H4 (cell line): ENCODE measurements at places on chromosomes 6 and 20.

- DNase-seq: no peak
Observed at GRCh38 chr6:15288856-15289255, 43.0 kb downstream of the JARID2 start.

DNA sequence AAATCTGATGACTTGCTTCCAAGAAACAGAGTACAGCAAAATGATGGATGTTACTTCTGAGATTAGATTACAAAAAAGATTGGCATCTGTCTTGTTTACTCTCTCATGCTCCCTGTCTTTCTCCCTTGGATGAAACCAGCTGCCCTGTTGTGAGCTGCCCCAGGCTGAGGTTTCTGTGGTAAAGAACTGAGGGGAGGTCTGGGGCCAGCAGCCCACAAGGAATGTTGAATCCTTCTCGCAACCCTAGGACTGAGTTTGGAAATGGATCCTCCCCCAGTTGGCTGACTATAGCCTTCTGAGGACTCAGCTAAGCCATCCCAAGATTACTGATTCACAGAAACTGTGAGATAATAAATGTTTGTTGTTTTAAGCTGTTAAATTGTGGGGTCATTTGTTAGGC lies 5.6 kb upstream of the HECA start:
- peak; percentile 45 for DNase-seq

- DNase-seq: no peak
Observed at GRCh38 chr6:168627506-168628175, 186.7 kb downstream of the SMOC2 start.

DNA sequence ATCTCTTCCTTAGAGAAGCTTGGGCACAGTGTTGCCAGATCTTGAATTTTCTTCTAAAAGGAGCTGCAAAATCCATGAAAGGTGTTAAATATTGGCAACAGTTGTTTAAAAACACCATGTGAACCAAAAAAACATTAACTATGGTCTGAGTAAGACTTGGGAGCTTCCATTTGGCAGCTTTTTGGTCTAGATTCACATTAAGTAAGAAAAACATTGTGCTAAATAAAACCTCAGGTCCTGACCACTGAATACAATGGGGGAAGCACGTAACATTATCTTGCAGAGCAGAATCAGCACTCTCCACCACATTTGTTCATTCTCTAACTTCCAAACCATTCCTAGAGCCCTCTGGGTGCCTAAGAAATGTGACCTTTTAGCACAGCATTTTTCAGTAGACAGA lies 437.6 kb upstream of the PLCB4 start:
- no peak for DNase-seq

DNA sequence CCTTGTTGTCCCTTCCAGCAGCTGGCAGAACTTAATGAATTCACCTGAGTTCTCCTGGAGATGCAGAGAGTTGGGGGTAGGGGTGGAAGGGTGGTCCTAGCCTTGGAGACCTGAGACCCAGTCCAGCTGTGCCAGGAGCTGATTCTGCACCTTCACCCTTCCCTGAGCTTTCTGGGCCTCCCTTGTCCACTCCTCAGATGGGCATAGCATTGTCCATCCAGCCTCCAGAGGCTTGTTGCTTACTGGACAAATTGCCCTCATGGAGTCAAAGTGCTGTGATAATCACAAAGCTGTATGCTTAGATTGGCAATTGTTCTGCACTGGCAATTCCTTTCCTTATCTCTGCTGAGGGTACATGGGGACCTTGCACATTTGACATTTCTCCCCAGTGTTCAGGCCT lies 16.5 kb downstream of the CST9L start:
- no peak for DNase-seq

- DNase-seq: peak; percentile 92
Observed at GRCh38 chr20:23156170-23156841, 70.2 kb upstream of the CD93 start.

DNA sequence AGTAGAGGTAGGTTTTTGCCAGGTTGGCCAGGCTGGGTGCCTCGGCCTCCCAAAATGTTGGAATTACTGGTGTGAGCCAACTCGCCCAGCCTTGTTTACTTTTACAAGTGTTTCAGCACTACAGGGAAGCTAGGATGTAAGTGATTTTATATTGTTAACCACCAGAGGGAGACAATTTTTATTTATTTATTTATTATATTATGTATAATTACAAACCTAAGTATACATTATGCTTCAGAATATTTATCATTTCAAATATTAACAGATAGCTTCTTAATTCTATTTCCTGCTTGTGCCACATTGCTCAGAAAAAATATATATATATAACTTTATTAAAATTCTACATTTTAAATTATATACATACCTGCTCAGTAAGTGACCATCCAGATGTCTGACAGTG lies 9.8 kb downstream of the MMUT start:
- peak; percentile 9 for DNase-seq
